Glutamatergic neuron (in vitro differentiated cells): ENCODE measurements at places on chromosomes 16 and 17. TPM values are rescaled to one million over a fixed set of nuclear protein-coding genes. Genes with fewer than 3 reads are reported as not detected.

DNA sequence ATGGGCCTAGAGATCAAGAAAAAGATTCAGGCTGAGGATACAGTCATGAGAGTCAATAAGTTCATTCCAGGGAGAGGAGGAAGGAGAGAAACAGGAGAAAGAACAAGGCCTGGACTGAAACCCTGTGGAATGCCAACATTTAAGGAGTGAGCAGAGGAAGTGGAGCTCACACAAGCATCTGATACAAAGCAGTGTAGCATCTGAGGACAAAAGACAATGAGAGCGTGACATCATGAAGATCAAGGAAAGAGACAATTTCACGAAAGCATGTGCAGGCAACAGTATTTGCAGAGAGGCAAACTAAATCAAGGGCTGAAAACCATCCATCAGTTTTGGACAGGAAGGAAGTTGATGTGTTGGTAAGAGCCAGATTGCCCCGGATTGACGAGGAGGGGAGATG, 25.3 kb upstream of the SCNN1B start:
- no peaks in the 10 kb centered on the region for H3K36me3 ChIP-seq
- H3K27ac ChIP-seq = no peak overlapping the region
- H3K4me3 ChIP-seq = no peak overlapping the region

- peaks cover 13% of the 10 kb centered on the region for H3K27me3 ChIP-seq
- no peak for DNase-seq
- H3K27ac ChIP-seq = no peak within 1 kb of the TSS
- peaks cover 18% of the 10 kb centered on the region for H3K4me1 ChIP-seq
These were observed at the start of gene RRAD for GRCh38 chr16:66925322-66925840. RRAD (minus strand) TSS chr16:66925535; CDS start chr16:66925179, 356 bp downstream.

GRCh38 chr16:73000020-73000906, 47.7 kb downstream of the ZFHX3 start:
- H3K4me1 ChIP-seq = peaks cover 9% of the 10 kb centered on the region
- DNase-seq = no peak
- peaks cover 9% of the 10 kb centered on the region for H3K36me3 ChIP-seq
- no peak overlapping the region for H3K27ac ChIP-seq

DNA sequence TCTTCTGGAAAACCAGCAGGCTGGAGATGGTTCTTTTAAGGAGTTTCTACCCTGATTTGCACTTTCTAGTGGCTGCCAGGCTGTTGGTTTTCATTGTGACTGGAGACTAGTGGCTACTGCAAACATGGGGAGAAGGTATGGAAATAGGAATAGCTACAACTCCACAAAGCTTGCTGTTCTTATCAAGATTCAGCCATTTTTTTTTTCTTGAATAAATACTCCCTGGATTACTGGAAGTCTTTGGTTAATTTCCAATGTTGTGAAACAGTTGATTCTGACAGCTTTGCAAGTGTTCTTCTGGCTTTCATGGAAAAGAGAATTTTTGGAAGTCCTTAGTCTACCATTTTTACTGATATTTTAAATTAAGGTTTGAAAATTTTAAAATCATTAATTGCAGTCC, 277.7 kb downstream of the HS3ST3A1 start:
- no peak overlapping the region for H3K4me3 ChIP-seq
- H3K27ac ChIP-seq = no peak overlapping the region

GRCh38 chr16:30018731-30019158, 4.3 kb upstream of the C16orf92 start:
- no peak for DNase-seq
- H3K4me3 ChIP-seq = no peak overlapping the region
- no peak overlapping the region for H3K27ac ChIP-seq
- no peaks in the 10 kb centered on the region for H3K36me3 ChIP-seq

DNA sequence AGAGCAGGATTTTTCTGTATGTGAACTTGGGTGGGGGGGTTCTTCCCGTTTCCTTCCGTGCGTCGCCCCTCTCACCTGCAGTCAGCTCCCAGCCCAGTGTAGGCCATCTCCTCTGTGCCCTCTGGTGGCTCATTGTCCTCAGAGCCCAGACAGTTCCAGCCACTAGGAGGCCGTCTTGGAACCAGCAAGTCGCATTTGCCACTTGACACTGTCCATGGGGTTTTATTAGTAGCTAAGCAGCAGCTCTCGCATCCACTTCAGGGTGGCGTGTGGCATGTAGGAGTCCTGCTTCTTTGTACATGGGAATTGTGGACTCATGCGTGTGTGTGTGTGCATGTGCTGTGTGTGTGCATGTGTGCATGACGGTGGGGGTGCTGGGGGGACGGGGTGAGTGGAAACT, 74.0 kb downstream of the SEC14L1 start:
- DNase-seq = peak; percentile 42
- H3K36me3 ChIP-seq = peaks cover 21% of the 10 kb centered on the region
- peaks cover 2% of the 10 kb centered on the region for H3K4me1 ChIP-seq
- peaks cover 6% of the 10 kb centered on the region for H3K27me3 ChIP-seq
- H3K27ac ChIP-seq = no peak overlapping the region
- H3K4me3 ChIP-seq = no peak overlapping the region

DNA sequence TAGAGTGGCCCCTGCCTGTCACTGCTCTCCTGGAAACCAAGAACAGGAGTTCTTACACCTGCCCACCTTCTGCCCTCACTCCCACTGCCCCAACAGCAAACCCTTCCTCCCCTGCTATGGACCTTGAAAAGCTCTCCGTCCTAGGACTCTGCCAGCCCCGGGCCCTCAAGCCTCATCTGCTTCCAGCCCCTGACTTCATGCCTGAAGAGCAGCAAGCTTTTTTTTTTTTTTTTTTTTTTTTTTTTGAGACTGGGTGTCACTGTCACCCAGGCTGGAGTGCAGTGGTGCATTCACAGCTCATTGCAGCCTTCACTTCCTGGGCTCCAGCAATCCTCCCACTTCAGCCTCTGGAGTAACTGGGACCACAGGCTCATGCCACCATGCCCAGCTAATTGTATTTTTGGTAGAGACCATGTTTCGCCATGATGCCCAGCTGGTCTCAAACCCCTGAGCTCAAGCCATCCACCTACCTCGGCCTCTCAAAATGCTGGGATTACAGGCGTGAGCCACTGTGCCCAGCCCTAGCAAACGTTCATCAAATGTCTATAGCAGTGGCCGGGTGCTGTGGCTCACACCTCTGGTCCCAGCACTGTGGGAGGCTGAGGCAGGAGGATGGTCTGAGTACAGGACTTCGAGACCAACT, 16.9 kb downstream of the CARHSP1 start:
- H3K27ac ChIP-seq = no peak overlapping the region
- DNase-seq = no peak
- H3K4me1 ChIP-seq = peaks cover 43% of the 10 kb centered on the region
- no peak overlapping the region for H3K4me3 ChIP-seq
- H3K36me3 ChIP-seq = no peaks in the 10 kb centered on the region
- H3K27me3 ChIP-seq = peaks cover 3% of the 10 kb centered on the region

DNA sequence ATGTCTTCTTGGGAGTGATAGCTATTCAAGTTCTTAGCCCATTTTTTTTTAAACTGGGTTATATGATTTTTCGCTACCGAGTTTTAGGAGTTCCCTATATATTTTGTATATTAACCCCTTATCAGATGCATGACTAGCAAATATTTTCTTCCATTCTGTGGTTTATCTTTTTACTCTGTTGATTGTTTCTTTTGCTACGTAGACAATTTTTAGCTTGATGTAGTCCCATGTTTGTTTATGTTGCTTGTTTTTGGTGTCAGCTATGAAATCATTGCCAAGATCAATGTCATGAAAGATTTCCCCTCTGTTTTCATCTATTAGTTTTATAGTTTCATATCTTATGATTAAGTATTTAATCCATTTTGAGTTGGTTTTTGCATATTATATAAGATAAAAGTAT, 480.5 kb downstream of the CDH11 start:
- H3K27ac ChIP-seq = no peak overlapping the region
- DNase-seq = no peak
- peaks cover 26% of the 10 kb centered on the region for H3K4me1 ChIP-seq
- no peak overlapping the region for H3K4me3 ChIP-seq
- peaks cover 2% of the 10 kb centered on the region for H3K27me3 ChIP-seq

GRCh38 chr17:55730808-55731207, 8.1 kb upstream of the TMEM100 start:
- H3K4me1 ChIP-seq = peaks cover 44% of the 10 kb centered on the region
- H3K27ac ChIP-seq = no peak overlapping the region
- no peak overlapping the region for H3K4me3 ChIP-seq
- DNase-seq = no peak
- H3K36me3 ChIP-seq = no peaks in the 10 kb centered on the region

GRCh38 chr16:84823484-84823883, 3.7 kb downstream of the CRISPLD2 start:
- no peak overlapping the region for H3K27ac ChIP-seq
- DNase-seq = no peak
- peaks cover 6% of the 10 kb centered on the region for H3K36me3 ChIP-seq
- H3K4me1 ChIP-seq = peaks cover 22% of the 10 kb centered on the region
- H3K4me3 ChIP-seq = no peak overlapping the region

GRCh38 chr17:54969658-54970572, 1.4 kb downstream of the STXBP4 start:
- H3K4me3 ChIP-seq = no peak overlapping the region
- H3K36me3 ChIP-seq = no peaks in the 10 kb centered on the region
- peaks cover 2% of the 10 kb centered on the region for H3K27me3 ChIP-seq
- peaks cover 7% of the 10 kb centered on the region for H3K4me1 ChIP-seq

Gene KCNJ16
- total RNA-seq = 0.27 TPM

Gene PHF12
- 59.8 TPM for total RNA-seq

Gene CFAP97D1
- total RNA-seq = not detected

Gene BEAN1
- 1.8 TPM for total RNA-seq

Gene GP1BA
- 0.47 TPM for total RNA-seq

Gene NTN3
- 5.4 TPM for total RNA-seq
